ENCODE measurements at places on chromosomes 5 and 9. TPM values are rescaled to one million over a fixed set of nuclear protein-coding genes. Genes with fewer than 3 reads are reported as not detected.

The HMHB1 gene
- total RNA-seq = not detected

The DYNC2I2 gene
- 33.0 TPM for total RNA-seq

The C9orf50 gene
- not detected for total RNA-seq

The FIBCD1 gene
- not detected for total RNA-seq

The PSIP1 gene
- 74.5 TPM for total RNA-seq

DNA sequence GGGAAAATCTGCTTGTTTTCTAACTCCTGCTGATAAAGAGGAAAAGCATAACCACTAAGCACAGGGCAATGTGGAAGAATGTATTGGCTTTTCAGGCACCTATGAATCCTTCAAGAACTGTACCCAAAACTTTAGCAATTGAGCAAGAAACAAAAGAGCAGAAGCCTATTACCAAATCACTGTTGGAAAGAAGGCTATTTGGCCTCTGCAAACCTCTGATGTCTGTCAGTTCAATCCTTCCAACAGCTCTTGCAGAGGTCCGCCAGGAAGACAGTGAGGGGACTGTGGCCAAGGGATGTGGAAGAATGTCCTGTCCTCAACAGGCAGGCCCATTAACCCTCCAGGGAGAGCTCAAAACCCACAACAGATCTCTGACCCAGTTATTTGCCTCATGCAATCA, 328.6 kb downstream of the ENC1 start:
- peak; percentile 83 for DNase-seq

DNA sequence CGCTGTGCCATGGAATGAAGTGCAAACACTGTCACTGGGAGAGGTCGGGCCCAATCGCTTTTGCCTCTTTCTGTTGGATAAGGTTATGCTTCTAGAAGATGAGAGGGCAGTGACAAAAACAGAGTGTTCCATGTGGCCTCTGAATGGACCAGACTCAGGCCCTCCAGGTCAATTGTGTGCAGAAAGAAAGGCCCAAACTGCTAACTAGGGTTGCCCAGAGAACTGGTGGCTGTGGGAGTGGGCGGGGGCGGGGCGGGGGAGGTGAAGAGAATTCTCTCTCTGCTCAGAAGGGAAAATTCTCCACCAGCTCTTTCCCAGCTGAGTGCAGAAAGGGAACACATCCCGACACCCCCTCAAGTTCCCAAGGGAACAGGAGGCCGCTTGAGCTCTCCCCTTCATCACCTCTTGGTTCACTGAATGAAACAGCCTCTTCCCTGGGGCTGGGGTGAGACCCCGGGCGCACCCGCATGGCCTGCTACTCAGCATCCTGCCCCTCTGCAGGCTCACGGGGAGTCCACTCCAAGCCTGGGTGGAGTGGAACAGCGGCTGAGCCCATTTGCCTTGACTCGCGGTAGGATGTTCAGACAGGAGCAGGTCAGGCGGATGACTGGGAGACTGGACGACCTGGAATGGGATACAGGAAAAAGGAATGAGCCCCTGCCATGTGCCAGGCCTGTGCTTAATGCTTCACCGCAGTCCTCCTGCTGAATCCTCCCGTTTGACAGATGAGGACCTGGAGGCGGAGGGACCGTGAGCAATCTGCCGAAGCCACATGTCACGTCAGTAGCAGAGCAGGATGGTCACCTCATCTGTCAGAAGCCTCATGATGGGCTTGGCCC, 93.8 kb upstream of the FANCC start:
- DNase-seq = no peak

GRCh38 chr9:97136421-97136820, 97.5 kb upstream of the CTSV start:
- no peak for DNase-seq

DNA sequence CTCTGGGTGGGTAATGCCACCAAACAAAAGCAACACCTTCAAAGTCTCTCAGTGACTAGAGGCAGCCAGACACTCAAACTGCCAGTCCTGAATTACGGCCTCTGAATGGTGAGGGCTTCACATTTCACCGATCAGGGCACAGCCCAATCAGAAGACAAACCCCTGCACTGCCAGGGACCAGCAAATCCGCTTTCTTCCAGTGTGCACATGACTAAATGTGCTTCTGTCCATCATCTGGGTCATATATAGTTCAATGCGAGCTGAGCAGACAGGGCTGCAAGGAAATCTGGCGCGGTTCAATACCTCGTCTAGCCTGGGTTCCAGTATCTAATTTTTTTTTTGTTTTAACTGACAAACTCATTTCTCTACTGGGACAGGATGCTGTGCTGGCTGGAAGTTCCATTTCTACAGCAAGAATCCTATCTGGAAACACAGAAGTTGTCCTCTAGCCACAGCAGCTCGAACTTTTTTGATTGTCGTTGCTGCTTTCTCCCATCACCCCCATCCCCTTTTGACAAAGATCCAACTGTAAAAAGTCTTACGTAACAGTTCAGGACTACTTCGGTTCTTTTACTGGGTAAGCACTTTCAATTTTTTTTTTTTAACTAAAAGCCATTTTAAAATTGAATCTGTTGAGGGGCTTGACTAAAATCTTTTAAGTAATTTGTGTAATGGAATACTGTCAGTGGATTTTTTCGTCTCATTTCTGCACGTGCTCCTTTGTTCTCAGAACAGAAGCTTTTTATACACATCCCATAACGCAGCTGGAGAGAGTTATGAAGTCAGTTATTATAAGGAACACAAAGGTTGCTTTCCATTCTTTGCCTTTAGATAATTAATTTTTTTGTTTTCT, 112.7 kb downstream of the NR6A1 start:
- DNase-seq = peak; percentile 73

DNA sequence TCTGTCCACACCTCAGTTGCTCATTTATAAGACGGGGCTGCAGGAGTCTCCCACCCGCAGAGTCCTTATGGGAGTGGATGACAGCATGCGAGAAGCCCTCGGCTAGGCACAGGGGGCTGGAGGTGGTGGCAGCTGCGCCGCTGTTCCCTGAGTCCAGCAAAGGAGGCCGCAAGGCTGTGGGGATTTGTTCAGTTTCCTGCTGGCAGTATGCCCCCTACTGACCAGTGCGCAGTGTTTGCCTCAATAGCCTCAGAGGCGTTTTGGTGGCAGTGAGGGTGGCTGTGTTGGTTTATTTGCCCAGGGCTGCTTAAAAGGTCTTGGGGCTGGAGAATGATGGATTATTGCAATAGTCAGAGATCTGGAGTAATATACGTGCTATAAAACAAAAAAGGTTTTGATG, 176.3 kb upstream of the OTULINL start:
- DNase-seq = no peak

- DNase-seq = no peak
These were observed 1.7 kb upstream of the IRX1 start for GRCh38 chr5:3593771-3594509.

- DNase-seq = no peak
These were observed 22.5 kb downstream of the ANKHD1 start for GRCh38 chr5:140424135-140424534.

- no peak for DNase-seq
These were observed 3.9 kb upstream of the DAB2 start for GRCh38 chr5:39428640-39429039.
